H1 (cell line): ENCODE measurements at places on chromosomes 7 and 10. TPM values are rescaled to one million over a fixed set of nuclear protein-coding genes. Genes with fewer than 3 reads are reported as not detected.

The RBP4 gene
- 0.31 and 0.97 TPM in 2 replicates for total RNA-seq

The ECHDC3 gene
- 19.9 and 20.1 TPM in 2 replicates for total RNA-seq

The LIPF gene
- not detected in 2 replicates for total RNA-seq

DNA sequence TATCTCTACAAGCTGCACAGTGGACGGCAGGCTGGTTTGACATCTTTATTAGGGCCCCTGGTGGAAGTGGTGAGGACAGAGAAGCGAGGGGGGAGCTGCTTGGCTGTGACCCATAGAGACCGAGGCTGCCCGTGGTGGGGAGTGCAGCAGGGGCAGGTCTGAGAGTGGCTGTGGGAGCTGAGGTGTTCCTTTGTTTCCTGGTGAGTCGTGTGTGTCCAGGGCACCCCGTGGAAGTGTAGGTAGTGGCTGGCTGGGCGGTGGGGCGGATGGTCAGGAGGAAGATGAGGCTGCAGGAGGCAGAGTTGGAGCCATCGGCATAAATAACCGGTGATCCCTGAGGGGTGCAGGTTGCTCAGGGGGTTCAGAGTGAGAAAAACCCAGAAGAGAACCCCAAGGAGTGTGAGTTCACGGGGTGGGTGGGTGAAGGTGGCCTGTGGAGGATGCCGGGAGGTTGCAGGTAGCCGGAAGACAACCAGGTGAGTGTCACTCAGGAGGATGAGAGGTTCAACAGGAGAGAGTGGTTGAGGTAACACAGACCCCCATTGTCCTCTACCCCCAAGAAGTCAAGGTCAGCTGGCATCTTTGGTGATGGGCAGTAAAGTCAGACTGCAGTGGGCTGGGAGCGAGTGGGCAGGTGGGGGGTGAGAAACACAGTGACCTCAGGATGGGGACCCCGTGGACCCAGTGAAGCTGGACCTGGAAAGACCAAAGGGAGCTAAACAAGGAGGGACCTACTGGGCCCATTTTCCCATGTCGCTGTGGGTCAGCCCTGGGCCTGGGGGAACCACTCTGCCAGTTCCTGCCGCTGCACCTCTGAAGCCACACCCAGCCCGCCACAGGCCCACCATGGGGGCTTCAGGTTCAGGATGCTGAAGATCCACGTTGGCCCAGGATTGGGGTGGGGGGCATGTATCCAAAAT, 7.8 kb downstream of the ATP6V0E2 start:
- DNase-seq = no peak

DNA sequence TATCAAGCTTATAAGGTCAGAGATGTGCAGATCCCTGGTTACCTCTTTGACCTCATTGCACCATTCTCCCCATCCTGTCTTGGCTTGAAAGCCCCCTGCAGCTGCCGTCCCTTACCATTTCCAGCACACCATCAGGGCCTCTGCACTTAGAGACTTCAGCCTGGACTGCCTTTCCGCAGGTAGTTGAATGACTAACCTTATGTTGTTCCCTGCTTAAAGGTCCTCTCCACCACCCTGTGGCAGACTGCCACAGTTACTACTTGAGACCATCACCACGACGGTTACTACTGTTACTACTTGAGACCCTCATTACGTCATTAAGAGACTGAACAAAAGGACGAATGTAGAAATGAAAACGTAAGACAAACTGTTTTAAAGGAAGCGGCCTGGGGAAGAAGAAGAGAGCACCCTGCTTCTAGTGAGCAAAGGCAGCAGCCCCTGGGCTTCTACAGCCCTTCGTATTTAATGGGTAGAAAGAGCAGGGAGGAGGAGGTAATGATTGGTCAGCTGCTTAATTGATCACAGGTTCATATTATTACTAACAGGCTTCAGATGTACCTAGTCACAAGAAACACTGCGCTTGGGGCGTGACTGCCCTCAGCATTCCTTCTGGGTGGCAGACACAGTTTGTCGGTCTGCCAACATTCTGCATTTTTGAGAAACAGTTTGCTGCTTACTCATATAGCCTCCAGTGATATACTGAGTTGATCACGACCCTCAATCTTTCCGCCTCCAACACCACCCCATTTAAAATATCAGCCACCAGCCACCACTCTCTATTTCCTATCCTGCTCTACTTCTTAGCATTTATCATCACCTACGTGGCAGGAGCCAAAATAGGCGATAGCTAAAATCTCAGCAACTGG, 74.1 kb upstream of the PARD3 start:
- no peak for DNase-seq

- DNase-seq = no peak
Observed at GRCh38 chr10:9762966-9763656, 1254.6 kb upstream of the CELF2 start.

GRCh38 chr10:63416376-63416775, 49.4 kb downstream of the JMJD1C start:
- DNase-seq = no peak

GRCh38 chr10:52637592-52637991, 135.0 kb downstream of the MBL2 start:
- DNase-seq = no peak

DNA sequence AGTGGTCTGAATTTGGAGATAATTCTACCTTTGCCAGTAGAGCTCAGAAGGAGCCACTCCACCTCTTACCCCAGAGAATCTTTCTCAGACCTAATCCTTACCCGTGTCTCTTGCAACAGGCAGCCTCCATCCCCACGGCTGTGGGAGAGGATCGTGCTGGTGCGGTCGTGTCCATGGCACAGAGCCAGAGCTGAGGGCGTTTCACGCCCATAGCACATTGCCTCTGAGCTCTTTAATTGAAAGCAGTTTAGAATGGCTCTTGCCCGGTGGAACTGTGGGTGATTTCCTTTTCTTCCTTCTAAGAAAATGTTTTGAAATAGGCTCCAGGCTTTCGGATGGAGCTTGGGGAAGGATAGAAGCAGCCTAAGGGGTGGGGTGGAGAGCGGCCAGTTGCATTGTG, 41.5 kb downstream of the PRF1 start:
- no peak for DNase-seq

- DNase-seq = no peak
Observed at GRCh38 chr10:31101123-31101522, 69.5 kb upstream of the ZNF438 start.

DNA sequence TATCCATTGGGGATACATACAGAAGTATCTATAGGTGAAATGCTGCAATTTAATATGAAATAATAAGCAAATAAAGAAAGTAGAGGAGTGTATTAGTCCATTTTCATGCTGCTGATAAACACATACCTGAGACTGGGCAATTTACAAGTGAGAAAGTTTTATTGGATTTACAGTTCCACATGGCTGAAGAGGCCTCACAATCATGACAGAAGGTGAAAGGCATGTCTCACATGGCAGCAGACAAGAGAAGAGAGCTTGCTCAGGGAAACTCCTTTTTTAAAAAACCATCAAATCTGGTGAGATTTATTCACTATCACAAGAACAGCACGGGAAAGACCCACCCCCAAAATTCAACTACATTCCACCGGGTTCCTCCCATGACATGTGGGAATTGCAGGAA, 82.8 kb upstream of the TRIM24 start:
- no peak for DNase-seq

GRCh38 chr7:44685723-44686122, 62.9 kb upstream of the ZMIZ2 start:
- no peak for DNase-seq

- DNase-seq = no peak
Observed at GRCh38 chr10:58781873-58782488, 269.3 kb downstream of the BICC1 start.

DNA sequence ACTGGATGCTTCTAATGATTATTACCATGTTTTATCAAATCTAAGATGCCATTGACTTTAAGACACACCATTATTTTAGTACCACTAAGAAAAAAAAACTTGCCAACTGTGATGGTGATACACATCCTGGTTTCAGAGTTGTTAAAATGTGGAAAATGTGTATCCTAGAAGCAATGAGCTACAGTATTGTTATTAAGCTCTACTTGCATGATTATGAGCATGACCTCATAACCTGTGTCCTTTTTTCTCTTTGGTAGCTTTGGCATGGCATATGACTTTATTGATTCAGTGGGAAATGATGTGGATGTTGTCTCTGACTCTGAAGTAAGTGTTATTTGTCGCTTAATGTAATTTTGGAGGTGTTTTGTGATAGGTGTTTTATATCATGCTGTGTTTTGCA, 3.3 kb downstream of the EDRF1 start:
- DNase-seq = no peak

GRCh38 chr7:144835652-144836544, at the start of gene TPK1:
TPK1 (minus strand) TSS chr7:144836053; CDS start chr7:144835602, 451 bp downstream.
- DNase-seq = peak; percentile 84

DNA sequence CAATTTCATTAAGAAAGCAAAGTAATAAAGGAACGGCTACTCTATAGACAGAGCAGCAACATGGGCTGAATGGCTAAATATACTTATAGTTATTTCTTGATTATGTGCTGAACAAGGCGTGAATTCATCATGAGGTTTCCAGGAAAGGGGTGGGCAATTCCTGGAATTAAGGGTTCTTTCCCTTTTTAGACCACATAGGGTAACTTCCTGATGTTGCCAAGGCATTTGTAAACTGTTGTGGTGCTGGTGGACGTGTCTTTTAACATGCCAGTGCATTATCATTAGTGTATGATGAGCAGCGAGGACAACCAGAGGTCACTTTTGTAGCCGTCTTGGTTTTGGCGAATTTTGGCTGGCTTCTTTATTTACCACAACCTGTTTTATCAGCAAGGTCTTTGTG, 28.5 kb upstream of the ZMYND11 start:
- DNase-seq = no peak

DNA sequence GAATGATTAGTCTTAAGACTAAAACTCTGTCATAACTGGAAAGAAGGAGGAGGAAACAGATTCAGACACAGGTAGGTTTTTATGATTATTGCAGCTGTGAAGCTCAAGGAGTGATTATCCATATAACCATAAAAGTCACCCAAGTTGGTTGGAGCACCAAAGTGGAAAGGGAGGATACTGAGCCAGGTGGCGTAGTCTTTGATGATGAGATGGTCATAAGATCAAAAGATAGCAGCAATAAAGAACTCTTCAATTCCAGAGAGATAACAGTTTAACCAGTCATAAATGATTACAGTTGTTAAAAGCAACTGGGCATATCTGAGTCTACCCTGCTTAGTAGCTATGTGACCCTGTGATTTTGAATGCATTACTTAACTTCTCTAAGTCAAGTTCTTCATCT, 8.4 kb downstream of the ABCB1 start:
- DNase-seq = no peak
